ENCODE measurements at places on chromosomes 1 and 21.

DNA sequence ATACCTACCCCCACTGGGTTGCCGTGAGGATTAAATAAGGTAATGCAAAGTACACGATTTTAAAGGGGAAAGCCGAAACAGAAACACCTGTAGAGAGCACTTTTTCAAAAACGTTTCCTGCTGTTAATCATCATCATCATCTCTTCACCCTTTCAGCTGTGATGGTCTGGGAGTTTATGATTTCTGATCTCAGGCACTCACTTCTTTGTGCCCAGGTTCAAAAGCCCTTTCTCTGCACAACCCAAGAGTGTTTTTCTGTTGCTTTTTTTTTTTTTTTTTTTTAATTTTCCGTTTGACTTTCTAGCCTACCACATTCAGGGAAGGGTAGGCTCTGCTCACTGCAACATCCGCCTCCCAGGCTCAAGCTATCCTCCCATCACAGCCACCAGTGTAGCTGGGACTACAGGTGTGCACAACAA lies 936 bp upstream of the UBXN11 start:
- DNase-seq: no peak

DNA sequence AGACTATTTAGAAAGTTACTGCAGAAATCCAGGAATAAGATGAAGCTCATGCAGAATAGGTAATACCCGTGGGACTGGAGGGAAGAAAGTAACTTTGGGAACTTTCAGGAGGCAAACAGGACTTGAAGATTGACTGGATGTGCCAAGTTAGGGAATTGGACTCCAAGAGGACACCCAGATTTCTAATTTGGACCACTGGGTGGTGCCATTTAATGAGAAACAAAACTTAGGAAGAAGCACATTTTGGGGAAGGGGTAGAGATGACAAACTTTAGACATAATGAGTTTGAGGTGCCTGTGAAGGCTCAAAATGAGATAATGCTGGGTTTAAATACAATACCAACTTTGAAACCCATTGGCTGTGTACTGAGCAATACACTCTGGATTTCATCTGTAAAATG lies 3.3 kb upstream of the B4GALT3 start:
- DNase-seq: peak; percentile 19

DNA sequence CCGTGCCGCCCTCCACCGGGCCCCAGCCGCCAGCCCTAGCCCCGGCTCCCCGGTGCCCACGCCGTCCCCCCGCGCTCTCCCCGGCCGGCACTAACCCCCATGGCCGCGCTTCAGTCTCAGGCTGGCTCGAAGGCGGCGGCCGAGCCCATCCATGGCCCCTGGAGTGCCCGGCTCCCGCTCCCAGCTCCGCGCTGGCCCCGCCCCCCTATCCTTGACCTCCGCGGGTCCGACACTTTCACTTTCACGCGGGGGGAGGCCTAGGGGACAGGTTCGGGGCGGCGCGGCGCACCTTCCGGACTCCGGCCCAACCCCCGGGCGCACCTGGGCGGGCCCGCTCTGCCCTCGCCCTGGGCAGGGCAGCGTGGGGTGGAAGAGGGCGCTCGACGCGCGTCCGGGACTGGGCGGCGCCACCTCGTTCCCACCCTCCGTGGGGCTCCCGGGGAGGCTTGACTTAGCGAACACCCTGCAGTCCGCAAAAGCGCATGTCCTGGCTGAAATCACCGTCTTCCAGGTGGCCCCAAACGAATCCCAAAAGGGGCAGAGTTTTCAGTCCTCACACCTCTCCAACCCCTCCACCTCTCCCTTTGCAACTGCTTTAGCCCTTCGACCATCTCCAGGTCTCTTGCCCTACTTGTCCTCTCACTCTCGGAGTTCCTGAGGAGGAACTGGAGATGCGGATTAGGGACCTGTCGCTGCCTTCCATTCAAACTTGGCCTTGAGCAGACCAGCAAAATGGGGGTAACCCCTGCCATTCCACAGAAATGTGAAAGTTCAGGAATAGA lies 3.9 kb upstream of the DENND2D start:
- DNase-seq: no peak

- DNase-seq: no peak
These were observed 132.0 kb upstream of the ZC3H11B start for GRCh38 chr1:219744652-219745469.

GRCh38 chr1:5509664-5510452 lies 482.4 kb downstream of the NPHP4 start:
- DNase-seq: peak; percentile 16

- DNase-seq: no peak
These were observed 117.6 kb downstream of the UBE2U start for GRCh38 chr1:64320922-64321614.

GRCh38 chr1:12167493-12168429 lies 970 bp downstream of the TNFRSF1B start:
- no peak for DNase-seq

- no peak for DNase-seq
These were observed 55.0 kb upstream of the ZNF326 start for GRCh38 chr1:89939693-89940438.

DNA sequence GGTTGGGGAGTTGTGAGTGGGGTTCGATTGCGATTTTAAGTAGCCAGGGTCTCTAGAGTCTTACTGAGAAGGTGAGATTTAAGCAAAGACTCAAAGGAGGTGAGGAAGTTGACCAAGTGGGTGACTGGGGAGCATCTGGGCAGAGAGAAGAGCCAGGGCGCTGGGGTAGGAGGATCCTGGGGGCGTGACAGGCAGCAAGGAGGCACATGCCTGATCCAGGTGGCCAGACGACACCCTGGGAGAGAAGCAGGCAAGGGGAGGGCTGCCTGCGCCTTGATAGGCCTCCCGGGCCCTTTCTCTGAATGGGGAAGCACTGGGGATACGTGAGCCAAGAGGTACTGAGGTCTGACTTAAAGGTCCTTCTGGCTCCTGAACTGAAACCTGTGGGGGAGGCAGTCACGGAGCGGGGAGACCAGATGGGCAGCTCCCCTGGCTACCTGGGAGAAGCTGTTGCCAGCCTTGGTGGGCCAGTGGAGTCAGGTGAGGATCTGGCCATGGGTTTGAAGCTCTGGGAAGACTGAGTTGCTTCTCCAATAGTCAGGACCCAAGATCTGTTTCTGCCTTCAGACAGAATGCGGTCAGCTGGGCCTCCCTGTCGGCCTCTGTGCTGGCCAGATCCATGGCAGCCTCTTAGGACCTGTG lies 5.4 kb downstream of the ZBTB48 start:
- no peak for DNase-seq

DNA sequence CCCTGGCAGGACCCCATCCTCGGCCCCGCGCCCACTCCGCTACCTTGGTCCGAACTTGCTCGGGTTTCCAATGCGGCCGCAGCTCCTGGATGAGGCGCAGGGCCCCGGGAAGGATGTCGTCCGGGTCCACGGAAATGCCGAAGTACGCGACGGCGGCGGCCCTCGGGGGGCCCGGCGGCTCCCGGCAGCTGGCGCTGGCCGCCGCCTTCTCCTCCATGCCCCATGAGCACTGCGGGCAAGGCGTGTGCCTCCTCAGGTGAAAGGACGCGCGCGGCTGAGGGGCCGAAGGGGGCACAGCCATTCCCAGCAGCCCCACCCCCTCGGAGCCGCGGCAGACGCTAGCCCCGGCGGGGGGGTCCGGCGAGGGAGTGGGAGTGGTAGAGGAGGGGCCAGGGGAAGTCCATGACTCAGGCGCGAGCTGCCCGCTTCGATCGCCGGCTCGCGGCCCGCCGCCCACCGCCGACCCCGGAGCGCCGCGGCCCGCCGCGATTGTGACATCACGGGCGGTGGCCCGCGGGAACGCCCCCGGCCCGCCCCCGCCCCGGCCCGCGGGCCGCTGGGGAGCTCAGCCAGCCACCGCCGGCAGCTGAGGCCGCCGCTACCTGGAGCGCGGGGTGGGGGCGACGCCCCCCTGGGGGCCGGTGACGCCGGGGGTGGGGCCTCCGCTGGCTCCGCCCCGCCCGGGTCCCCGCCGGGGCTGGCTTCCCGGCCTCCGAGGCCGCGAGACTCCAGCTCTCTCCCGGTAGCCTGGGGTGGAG lies at the start of gene ETNK2:
ETNK2 (minus strand) TSS at position 493 of the 758 bp plus-strand sequence; CDS start at position 301, 192 bp downstream.
- no peak for DNase-seq

All from bronchial epithelial cell (primary cell).